ENCODE measurements at places on chromosomes 6 and 20. TPM values are rescaled to one million over a fixed set of nuclear protein-coding genes. Genes with fewer than 3 reads are reported as not detected.

The STX16 gene
- 82.7 TPM for total RNA-seq

The OOEP gene
- not detected for total RNA-seq

DNA sequence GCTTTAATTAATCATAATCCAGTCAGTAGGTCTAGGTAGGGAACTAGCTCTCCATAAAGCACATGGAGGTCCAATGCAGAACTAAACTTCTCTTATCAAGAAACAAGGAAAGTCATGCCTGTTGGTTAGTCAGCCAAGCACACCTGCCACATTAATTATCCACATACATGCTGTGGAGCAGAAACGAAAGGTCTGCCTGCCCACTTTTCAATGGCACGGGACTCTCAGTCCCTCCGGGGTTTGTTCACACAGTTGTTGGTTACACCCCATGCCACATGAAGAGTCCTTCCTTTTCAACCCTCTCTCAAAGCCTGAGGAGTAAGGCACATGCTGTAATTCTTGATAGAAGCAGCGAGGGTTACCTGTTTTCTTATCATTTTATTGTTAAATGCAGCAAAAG, 1096.4 kb upstream of the MAP3K7 start:
- no peak for DNase-seq

DNA sequence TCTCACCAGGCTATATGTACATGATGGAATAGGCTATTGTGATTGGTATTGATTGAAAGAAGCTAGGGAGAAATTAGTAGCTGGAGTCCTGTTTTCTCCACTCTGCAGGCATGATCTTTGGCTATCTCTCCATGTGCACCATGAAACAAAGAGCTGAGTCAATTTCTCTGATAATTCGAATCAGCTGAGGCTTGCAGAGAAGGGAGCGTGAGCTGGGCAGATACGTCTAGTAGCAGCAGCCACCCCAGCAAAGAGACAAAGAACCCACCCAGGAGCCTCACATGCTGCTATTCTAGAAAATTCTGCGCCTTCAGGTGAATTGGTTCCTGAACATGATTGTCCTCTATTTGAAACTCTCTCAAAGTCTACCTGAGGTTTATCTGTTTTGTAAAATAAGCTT, 6.9 kb upstream of the SGK1 start:
- no peak for DNase-seq

GRCh38 chr20:35248641-35249475, 22.4 kb downstream of the MMP24 start:
- no peak for DNase-seq

Data from uterus (tissue), 4 donors.